WERI-Rb-1 (cell line): ENCODE measurements at places on chromosomes 1 and 21.

DNA sequence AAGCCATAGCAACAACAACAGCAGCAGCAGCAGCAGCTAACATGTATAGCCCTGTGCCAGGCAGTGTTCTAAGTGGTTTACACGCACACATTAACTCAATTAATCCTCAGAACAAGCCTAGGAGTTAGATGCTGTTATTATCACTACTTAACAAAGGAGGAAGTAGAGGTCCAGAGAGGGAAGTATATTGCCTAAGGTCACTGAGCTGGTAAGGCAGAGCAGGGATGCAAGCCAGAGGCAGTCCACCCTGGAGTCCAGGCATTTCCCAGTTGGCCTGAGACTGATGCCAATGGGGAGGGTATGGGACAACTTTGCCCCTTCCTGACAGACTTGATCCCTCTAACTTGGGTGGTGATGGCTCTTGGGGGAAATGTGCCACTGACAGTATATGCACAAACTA is 6.8 kb downstream of the CDC14A start:
- no peak for DNase-seq

- no peak for DNase-seq
These were observed 23.0 kb downstream of the ERICH3 start for GRCh38 chr1:74650561-74650960.

GRCh38 chr1:27666791-27667254 is 5.2 kb downstream of the IFI6 start:
- DNase-seq: no peak

DNA sequence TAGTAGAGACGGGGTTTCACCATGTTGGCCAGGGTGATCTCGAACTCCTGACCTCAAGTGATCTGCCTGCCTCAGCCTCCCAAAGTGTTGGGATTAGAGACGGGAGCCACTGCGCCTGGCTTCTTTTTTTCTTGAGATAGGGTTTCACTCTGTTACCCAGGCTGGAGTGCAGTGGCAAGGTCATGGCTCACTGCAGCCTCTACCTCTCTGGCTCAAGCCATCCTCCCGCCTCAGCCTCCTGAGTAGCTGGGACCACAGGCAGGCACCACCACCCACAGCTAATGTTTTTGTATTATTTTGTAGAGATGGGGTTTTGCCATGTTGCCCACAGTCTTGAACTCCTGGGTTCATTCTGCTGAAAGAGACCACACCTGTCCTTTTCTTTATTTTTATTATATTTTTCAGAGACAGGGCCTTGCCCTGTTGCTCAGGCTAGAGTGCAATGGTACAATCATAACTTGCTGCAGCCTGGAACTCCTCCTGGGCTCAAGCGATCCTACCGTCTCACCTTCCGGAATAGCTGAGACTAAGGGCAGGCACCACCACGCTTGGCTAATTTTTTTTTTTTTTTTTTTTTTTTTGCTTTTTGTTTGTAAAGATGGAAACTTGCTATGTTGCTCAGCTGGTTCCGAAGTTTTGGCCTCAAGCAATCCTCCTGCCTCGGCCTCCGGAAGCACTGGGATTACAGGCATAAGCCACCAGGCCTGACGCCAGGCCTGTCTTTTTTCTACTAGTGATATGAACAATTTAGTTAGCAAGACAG is 3.1 kb downstream of the LMNA start:
- no peak for DNase-seq

- DNase-seq: no peak
These were observed 207.9 kb downstream of the PAPPA2 start for GRCh38 chr1:176670853-176671252.

DNA sequence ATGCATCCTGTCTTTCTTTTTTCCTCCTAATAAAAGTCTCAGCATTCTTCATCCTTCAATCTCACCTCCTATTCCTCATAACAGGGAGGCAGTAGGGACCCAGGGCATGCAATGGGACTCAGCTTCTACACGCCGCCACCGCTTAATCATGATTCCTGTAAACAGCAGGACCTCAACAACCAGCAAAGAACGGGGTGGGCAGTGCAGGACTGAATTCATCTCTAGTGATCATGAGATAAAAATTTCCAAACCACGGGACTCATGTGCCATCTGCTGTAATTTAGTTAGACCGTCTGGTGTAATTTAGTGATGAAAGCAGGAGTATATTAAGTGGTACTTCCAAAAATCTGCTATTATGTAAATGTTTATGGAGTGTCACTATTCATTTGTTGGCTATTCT is 5.4 kb downstream of the PRAMEF12 start:
- no peak for DNase-seq

DNA sequence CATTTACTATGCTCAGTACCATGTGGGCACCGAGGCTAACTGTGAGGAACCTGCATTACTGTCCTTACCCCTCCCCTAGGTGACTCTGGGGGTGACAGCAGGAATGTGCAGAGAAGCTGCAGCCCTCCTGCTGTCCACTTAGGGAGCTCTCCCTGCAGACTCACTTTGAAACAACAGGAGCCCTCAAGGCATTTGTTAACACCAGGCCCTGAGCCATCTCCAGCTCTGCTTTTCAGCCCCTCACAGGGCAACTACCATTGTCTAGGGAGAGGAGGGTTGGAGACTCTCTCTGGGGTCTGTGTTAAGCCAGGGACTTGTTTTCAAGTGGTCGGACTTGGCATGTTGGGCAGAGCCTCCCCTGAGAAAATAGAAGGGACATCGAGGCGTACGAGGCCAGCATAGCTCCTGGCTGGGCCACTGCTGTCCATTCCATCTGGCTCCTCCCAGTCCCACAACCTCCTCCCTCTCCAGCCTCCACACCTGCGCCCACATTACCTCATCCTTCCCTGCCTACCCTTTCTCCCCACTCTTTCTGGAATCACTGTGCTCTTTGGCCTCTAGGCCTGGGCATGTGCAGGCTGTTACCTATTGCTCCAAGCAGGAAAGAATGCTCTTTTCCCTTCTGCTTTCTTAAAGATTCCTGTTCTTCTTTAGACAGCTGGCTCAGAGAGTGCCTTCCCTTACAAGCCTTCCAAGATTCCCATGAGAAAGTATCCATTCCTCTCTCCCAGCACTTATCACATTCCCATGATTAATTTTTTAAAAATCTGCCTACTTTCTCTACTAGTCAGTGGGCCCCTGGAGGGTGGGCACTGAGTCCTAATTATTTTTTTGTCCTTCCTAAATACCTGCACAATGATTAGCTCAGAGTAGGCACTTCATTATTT is 102.7 kb upstream of the GCLM start:
- peak; percentile 19 for DNase-seq

GRCh38 chr1:4178501-4179113 is 278.5 kb upstream of the C1orf174 start:
- DNase-seq: no peak
